ENCODE measurements at places on chromosomes 13 and 19.
A peak's percentile ranks its signal among the peaks of the same experiment; 100 is the strongest.

GRCh38 chr13:110403315-110403714, 96.2 kb downstream of the COL4A2 start:
- DNase-seq = no peak

GRCh38 chr13:48783695-48784230, 130.0 kb downstream of the CYSLTR2 start:
- DNase-seq = peak; percentile 48

GRCh38 chr13:80547341-80547740, 206.4 kb upstream of the SPRY2 start:
- no peak for DNase-seq

DNA sequence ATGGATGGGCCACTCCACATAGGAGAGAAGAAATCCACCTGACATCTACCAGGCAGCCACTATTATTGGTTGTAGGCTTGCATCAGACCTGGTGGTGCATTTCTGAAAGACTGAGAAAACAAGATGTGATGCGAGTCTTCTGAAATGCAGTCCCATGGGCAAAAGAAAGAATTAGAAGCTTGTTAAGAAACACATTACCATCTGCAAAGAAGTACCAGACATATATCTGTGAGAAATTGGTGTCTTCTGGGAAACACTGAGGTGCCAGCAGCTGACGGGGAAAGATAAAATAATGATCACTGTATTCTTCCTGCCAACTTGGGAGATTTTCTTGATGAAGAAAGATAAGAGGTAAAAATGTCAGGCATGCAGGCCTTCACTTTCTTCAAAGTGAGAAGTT, 14.4 kb downstream of the AMER2 start:
- no peak for DNase-seq

DNA sequence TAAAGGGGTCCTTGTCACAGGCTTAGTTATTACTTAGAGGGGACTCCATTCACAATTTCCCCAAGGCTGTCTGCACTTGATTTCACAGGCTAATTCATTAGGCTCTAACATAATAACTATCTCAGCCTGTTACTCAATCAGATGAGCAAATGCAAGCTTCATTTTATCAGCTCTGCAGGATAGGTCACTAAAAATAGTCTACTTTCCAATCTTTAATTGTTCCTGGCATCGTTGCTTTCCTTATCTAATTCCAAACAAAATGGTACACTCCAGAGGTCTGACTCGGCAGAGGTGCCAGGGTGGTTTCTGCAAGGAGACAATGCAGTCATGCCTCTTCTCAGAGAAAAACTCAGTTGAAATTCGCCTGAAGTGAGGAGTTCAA, 69.7 kb upstream of the SLC15A1 start:
- DNase-seq = no peak

Measured in SJCRH30 (cell line).